ENCODE measurements at places on chromosomes 4 and X. TPM values are rescaled to one million over a fixed set of nuclear protein-coding genes. Genes with fewer than 3 reads are reported as not detected.

Gene HOPX
- not detected for total RNA-seq

Gene LUZP4
- not detected for total RNA-seq

GRCh38 chrX:1164322-1165288 is 47.8 kb downstream of the CRLF2 start:
- no peak for DNase-seq

DNA sequence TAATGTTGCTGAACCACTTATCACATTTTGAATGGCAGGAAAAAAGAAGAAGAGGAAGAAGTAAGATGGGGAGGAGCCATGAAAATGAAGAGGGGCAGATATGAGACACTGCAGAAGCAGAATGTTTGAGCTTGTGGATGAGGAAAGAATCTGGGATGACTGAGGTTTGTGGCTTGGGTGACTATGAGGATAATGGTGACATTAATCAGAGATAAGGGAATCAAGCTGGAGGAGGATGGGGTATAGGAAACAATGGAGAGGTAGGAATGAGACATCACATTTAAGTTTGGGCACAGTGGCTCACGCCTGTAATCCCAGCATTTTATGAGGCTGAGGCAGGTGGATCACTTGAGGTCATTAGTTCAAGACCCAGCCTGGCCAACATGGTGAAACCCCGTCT is 19.1 kb upstream of the PHF8 start:
- DNase-seq, result peak; percentile 74

DNA sequence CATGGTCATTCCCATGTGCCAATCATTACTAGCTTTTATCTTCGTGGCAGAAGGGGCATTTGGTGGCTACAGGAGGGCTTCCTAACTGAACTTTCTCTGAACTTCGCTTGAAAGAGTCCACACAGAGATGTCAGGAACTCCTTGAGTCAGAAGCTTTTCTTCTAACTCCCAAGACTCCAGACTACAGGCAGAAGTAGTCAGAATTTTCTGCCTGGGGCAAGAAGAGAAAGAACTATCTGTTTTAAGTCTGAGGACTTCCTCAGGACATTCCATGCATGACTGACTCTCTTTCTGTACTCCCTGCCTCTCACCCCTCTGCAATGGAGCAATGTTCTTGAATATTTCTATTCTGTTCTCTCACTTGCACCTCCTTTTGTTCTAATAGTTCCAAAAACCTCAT is 170.5 kb upstream of the TBC1D9 start:
- DNase-seq, result no peak

DNA sequence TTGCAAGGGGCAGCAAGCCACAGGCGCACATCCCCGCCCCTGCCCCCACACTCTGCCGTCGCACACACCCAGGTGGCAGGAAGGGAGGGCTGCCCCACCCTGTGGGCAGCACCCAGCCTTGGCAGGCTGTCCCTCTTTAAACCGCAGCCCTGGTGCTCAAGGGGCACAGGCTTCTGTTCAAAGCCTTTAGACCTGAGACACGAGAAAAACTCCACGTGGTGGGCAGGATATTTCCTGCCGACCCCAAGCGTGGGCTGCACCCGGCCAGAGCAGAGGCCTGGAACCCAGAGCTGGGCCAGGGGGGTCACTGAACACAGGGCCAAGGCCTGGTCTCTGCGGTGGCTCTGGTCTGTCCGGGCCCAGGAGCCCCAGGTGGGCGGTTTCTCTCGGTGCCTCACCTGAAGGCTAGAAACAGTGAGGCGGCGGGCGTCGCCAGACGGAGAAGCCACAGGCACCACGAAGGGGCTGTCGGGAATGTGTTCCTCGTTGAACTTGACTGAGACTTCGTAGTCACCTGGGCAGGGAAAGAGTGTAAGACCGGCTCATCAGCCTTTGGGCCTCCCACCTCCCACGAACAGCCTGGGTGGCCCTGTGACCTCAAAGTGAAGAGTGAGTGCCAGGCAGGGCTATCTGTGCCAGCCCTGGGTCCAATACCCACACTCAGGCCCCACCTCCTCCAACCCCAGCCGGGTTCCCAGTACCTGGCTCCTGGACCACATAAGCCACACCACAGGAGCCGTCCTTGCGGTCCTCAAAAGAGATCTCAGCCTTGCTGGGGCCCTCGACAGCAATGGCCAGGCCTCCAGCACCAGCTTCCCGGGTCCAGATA is 23.0 kb downstream of the FLNA start:
- DNase-seq, result no peak

DNA sequence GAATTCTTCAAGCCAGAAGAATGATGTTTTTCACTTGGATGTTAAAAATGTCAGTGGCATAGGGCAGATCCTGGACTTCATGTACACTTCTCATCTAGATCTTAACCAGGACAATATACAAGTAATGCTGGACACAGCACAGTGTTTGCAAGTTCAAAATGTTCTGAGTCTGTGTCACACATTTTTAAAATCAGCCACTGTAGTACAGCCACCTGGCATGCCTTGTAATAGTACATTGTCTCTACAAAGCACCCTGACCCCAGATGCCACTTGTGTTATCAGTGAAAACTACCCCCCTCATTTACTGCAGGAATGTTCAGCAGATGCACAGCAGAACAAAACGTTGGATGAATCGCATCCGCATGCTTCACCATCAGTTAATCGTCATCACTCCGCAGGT is 11.9 kb downstream of the ZBTB49 start:
- no peak for DNase-seq
